ENCODE measurements at places on chromosomes 3 and 15.

DNA sequence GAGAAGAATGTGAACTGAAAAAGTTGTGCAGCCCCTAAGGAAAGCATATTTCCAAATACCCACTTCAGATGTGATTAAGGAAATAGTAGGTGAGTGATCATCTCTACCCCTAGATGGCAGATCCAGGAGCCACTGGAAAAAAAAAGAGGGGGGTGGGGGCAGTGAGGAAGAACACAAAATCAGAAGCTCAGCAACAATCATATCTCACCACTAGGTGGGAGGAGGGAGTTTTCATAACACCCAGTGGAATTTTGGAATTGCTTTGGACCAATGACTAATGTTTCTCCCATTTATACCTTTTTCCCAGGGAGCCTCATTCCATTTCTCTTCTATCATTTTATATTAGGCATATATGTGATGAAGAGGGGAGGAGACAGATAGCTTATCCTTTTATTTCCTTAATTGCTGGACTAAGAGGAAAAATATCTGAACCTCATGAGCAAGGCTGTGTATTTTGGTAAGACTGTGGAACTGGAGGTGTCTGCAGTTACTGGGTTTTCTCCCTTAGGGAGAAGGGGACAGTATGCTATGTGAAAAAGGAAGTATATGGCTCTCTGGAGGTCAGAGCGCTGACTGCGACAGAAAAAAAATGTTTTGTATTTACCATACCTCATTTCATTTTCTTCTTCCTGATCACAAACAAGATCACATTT lies 363.4 kb downstream of the GAP43 start:
- no peak for DNase-seq

GRCh38 chr15:97026781-97027180 lies 696.3 kb downstream of the NR2F2 start:
- DNase-seq, result no peak

- no peak for DNase-seq
These were observed 144.1 kb downstream of the RORA start for GRCh38 chr15:61084944-61085367.

- DNase-seq, result no peak
These were observed 32.5 kb downstream of the DCUN1D1 start for GRCh38 chr3:182947888-182948287.

DNA sequence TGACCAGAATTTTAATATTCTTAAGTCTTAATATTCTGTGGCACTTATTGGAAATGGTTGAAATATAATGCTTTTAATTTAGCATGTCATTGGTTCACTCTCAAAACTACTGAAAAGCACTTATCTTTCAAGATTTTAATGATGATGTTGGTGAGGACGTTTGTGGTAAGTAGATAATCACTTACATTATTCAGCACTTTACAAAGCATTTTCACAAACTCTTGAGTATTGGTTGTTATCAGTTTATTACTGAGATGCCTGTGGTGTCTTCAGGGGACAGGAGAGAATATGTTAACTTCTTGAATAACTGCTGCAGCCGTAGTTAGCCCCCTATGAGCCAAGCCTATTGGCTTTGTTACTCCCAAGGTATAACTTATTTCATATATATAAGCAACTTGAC lies 15.2 kb downstream of the TGFBR2 start:
- no peak for DNase-seq

GRCh38 chr15:45732662-45733061 lies 97.8 kb downstream of the SQOR start:
- no peak for DNase-seq

- DNase-seq, result no peak
These were observed 105.3 kb upstream of the AGBL1 start for GRCh38 chr15:85974348-85974705.

DNA sequence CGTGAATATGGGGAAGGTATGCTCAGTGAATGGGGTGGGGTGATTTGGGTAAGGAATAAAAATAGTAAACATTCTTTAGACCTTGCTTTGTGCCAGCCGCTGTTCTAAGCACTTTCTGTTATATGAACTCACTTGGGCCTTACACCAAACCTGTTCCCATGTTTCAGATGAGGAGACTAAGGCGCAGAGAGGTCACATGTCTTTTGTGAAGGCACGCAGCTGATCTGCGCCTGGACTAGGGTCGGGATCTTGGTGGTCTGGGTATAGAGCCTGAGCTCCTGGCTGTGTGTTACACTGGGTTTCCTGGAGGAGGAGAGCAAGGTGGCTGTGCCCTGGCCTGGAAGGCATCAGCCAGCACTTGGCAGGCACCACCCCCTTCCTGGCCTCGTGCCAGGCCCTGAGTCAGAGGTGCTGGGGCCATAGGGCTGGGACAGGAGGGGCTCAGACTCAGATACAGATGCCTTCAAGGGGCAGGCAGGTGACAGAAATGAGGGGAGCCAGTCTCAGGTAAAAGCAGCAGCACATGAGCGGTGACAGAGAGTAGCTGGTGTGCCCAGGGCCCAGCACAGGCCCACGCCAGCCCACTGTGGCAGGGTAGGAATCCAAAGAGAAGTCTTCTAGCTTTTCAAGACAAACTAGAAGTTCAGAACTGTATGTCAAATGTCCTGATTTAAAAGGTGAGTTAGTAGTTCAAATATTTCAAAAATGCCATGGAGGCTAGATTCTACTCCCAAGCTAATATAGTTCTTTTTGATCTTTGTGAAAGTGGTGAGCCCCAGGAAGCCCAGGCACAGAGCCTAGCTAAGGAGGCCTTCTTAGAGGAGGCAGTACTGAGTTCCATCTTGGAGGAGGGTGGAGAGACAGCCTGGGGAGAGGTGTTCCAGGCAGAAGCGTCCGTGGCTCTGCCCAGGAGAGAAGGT lies 83.1 kb downstream of the DNAJB8 start:
- DNase-seq, result no peak

- peak; percentile 55 for DNase-seq
These were observed 276.6 kb downstream of the RPLP1 start for GRCh38 chr15:69729167-69729748.

- DNase-seq, result no peak
These were observed 726.2 kb downstream of the ROBO1 start for GRCh38 chr3:79041621-79042020.

GRCh38 chr3:39208463-39209055 lies 16.2 kb upstream of the XIRP1 start:
- no peak for DNase-seq

DNA sequence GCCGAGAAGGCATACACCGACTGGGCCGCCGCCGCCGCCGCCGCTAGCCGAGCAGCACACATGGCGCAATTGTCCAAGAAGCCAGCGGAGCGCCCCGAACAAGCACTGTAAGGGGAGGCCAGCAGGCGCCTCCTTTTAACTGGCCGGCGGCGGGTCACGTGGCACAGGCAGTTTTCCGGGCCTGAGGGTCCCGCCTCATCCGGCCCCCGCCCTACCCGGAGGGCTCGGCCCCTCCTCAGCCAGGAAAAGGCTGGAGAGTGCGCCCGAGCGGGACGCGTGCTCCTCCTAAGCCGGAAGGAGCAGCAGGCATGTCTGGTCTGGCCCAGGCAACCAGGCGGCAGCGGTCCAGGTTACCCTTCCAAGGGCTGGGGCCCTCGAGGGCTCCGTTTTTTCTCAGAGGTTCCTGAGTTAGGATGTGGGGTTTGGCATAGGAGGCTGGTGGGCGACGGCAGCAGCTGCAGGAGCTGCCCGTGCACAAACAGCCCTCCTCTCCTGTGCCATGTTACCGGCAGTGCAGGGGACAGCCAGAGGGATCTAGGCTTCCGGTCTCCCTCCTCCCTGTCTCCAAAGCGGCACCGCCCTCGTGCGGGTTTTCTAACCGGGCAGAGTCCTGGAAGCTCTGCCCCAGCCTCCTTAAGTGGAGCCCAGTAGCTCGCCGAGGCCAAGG lies at the start of gene GPX1:
TSS of gene GPX1 (minus strand) at position 137 of the 667 bp plus-strand sequence. CDS start at position 62, 75 bp downstream.
- peak; percentile 83 for DNase-seq

- DNase-seq, result no peak
These were observed 762.7 kb upstream of the CFAP20DC start for GRCh38 chr3:59812237-59813147.

DNA sequence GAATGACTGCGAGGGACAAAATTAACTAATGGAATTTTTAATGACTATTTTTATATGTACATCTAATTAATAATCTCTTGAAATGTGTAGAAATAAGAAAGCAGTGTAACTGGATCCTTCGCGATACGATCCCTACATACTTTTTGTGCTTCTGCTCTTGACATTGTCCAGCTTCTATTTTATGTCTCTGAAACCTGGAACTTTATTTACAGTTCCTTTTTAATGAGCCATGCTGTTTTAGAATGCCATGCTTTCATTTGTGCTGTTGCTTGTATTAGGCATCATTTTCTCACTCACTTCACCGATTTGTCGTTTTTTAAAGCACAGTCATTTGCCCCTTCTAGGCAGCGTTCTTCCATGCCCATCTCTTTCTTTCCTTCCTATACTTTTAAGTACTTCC lies 301.3 kb downstream of the EDEM1 start:
- no peak for DNase-seq

- no peak for DNase-seq
These were observed 132.3 kb downstream of the STAC start for GRCh38 chr3:36512555-36512954.

Measured in activated T-helper 1 cell treated with anti-CD3 and anti-CD28 coated beads, Interleukin-12 subunit alpha, Interleukin-12 subunit beta, Interleukin-2, Interleukin-4 antibody, amounts not matched to agents 30 ng/mL and 10 ng/mL and 1 ng/mL, durations not matched to agents 14 hours and 24 hours and 36 hours (primary cell).